LHCN-M2 (cell line): ENCODE measurements at places on chromosomes 3 and 15.
A peak's percentile ranks its signal among the peaks of the same experiment; 100 is the strongest.

- no peak for DNase-seq
Measured at GRCh38 chr3:114700637-114701234, 406.9 kb downstream of the TIGIT start.

- no peak for DNase-seq
Measured at GRCh38 chr3:10524270-10524669, 18.9 kb upstream of the ATP2B2 start.

- DNase-seq = no peak
Measured at GRCh38 chr3:64617610-64618009, 70.2 kb downstream of the ADAMTS9 start.

- no peak for DNase-seq
Measured at GRCh38 chr3:118354556-118354955, 680.1 kb downstream of the IGSF11 start.

- no peak for DNase-seq
Measured at GRCh38 chr15:90306560-90306959, 41.1 kb downstream of the NGRN start.

GRCh38 chr15:75669191-75669878 lies 21.6 kb downstream of the SNX33 start:
- DNase-seq = no peak

GRCh38 chr15:78457101-78457500 lies 19.1 kb downstream of the IREB2 start:
- DNase-seq = peak; percentile 91

GRCh38 chr3:124831628-124832199 lies 55.5 kb downstream of the ITGB5 start:
- no peak for DNase-seq

GRCh38 chr15:20295238-20295811 lies 246.3 kb downstream of the GOLGA6L6 start:
- DNase-seq = no peak
